Diencephalon (tissue), 1 donor: ENCODE measurements at places on chromosomes 7 and 10. TPM values are rescaled to one million over a fixed set of nuclear protein-coding genes. Genes with fewer than 3 reads are reported as not detected.

DYDC2 gene
- total RNA-seq: 9.9 TPM

TRIM50 gene
- not detected for total RNA-seq

TRIM74 gene
- total RNA-seq: 0.69 TPM

HOXA5 gene
- total RNA-seq: not detected

SPACDR gene
- not detected for total RNA-seq

SLC29A4 gene
- 18.7 TPM for total RNA-seq

TMEM270 gene
- total RNA-seq: not detected

KIN gene
- total RNA-seq: 11.1 TPM

KLHL7 gene
- total RNA-seq: 81.0 TPM
